Pancreas (tissue), 10 donors: ENCODE measurements at places on chromosomes 2 and 18. TPM values are rescaled to one million over a fixed set of nuclear protein-coding genes. Genes with fewer than 3 reads are reported as not detected.

HOXD12 gene
- not detected for total RNA-seq

SULT1C3 gene
- not detected for total RNA-seq

ASB18 gene
- total RNA-seq, result not detected

TDRD15 gene
- not detected for total RNA-seq

CNTNAP5 gene
- 0.12 TPM for total RNA-seq

CCDC85A gene
- 0.24 TPM for total RNA-seq

NPHP1 gene
- 2.9 TPM for total RNA-seq
